ENCODE measurements at places on chromosomes 12 and 14. TPM values are rescaled to one million over a fixed set of nuclear protein-coding genes. Genes with fewer than 3 reads are reported as not detected.

Gene RPL10L
- not detected for total RNA-seq

DNA sequence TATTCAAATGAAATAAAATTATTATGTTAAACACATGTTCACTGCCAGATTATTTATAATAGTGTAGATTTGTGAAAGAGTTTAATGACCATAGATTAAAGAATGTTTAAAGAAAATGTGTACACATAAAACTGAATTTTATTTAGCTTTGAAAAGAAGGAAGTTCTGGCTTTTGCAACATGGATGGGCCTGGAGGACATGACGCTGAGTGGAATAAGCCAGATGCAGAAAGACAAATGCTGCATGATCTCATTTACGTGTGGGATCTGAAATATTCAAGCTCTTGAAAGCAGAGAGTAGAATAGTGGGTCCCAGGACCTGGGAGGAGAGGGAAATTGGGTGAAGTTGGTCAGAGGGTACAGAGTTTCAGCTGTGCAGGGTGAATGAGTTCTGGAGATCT, 1261.2 kb downstream of the TMEM121 start:
- no peak for DNase-seq

Gene DCN
- 812 TPM for total RNA-seq

DNA sequence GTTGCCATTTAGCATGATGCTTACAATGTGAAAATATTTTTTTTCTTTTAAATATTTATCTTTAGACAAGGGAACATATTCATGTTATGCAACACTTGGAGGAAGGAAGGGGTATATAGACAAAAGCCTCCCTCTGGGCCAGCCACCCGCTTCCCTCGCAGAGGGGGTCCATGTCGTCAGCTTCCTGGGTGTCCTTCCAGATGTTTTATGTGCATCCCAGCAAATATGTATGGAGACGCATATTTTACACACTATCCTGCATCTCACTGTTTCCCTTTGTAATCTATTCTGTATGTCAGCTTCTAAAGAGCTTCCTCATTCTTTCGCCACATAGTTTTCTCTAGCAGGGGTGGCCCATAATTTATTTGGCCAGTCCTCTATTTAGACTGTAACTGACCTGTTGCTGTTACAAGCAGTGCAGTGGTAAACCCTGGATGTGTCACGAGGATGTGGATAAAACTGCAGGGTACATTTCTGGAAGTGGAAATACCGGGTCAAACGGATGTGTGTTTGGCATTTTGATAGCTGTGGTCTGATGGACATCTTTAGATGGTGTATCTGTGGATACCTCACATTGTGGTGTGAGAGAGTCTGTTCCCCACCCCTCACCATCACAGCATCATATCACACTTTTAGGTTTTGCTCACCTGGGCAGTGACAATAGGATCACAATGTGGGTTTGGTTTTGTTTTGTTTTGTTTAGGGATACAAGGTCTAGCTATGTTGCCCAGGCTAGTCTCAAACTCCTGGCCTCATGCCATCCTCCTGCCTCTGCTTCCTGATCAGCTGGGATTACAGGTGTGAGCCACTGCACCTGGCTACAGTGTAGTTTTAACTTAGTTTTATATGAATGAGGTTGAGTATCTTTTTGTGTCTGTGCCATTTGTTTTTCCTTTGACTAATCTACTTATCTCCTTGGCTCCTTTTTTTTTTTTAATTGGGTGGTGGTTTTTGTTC, 31.6 kb downstream of the FAM222A start:
- no peak for DNase-seq

Gene A2M
- 374 TPM for total RNA-seq

Measured in heart right ventricle (tissue), 16 donors.